Activated naive CD4-positive, alpha-beta T cell treated with anti-CD3 and anti-CD28 coated beads for 36 hours (primary cell): ENCODE measurements at places on chromosomes 16 and 17. TPM values are rescaled to one million over a fixed set of nuclear protein-coding genes. Genes with fewer than 3 reads are reported as not detected.

Gene COG7
- total RNA-seq: 16.4 TPM

Gene CLTC
- total RNA-seq: 134 TPM

Gene GNGT2
- 40.3 TPM for total RNA-seq

Gene COG4
- total RNA-seq: 42.0 TPM

GRCh38 chr17:55334285-55334684 is 69.5 kb downstream of the HLF start:
- H3K27me3 ChIP-seq: peaks cover 7% of the 10 kb centered on the region
- H3K4me1 ChIP-seq: no peaks in the 10 kb centered on the region
- H3K4me3 ChIP-seq: no peak overlapping the region

DNA sequence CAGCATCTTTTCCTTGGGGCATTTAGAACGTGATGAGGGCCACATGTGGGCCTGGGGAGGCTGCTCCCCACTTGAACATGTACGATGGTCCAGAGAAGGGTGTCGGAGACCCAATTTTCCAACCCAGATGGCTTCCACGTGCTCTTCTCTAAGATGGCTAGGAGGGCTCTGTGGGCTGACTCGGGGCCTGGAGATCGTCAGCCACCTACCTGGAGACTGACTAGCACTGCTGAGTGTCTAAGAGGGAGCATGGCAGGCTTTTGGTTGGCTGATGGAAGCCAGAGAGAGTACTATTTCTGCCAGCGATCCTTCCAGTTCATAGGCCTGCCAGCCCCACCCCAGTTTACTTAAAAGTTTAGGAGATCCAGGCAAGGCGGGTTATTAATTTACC is 60.2 kb upstream of the CLEC18A start:
- H3K27me3 ChIP-seq: no peaks in the 10 kb centered on the region
- no peak overlapping the region for H3K4me3 ChIP-seq
- H3K27ac ChIP-seq: no peak overlapping the region

DNA sequence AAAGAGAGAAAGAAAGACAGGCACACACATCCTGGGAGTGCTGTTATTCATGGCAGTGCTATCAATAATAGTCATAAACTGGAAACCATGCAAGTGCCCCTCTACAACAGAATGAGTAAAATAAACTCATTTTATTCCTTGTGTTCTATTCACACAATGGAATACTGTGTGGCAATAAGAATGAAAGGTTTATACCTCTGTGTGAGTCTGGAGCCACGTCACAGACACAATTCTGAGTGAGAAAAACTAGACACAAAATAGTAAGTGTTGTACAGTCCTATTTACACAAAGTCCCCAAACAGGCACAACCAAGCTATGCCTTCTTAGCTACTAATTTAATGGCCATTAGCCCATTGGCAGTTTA is 429.7 kb downstream of the SLC39A11 start:
- no peaks in the 10 kb centered on the region for H3K4me1 ChIP-seq
- H3K27me3 ChIP-seq: no peaks in the 10 kb centered on the region
- H3K36me3 ChIP-seq: peaks cover 2% of the 10 kb centered on the region
- DNase-seq: no peak
- no peak overlapping the region for H3K4me3 ChIP-seq

- DNase-seq: no peak
- H3K27me3 ChIP-seq: no peaks in the 10 kb centered on the region
- H3K36me3 ChIP-seq: peaks cover 48% of the 10 kb centered on the region
- H3K27ac ChIP-seq: peak overlapping the region; percentile 53
These were observed 14.3 kb upstream of the TMED6 start for GRCh38 chr16:69365901-69366300.
